ENCODE measurements at places on chromosomes 2 and 18.

GRCh38 chr2:46163804-46164528, 133.2 kb upstream of the EPAS1 start:
- DNase-seq, result peak; percentile 71

DNA sequence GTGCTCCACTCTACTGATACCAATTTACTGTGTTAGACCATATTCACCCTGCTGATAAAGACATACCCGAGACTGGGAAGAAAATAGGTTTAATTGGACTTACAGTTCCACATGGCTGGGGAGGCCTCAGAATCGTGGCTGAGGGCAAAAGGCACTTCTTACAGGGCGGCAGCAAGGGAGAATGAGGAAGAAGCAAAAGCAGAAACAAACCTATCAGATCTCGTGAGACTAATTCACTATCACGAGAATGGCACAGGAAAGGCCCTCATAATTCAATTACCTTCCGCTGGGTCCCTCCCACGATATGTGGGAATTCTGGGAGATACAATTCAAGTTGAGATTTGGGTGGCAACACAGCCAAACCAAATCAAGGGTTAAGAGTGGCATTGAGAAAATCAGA, 65.2 kb downstream of the LDLRAD4 start:
- no peak for DNase-seq

DNA sequence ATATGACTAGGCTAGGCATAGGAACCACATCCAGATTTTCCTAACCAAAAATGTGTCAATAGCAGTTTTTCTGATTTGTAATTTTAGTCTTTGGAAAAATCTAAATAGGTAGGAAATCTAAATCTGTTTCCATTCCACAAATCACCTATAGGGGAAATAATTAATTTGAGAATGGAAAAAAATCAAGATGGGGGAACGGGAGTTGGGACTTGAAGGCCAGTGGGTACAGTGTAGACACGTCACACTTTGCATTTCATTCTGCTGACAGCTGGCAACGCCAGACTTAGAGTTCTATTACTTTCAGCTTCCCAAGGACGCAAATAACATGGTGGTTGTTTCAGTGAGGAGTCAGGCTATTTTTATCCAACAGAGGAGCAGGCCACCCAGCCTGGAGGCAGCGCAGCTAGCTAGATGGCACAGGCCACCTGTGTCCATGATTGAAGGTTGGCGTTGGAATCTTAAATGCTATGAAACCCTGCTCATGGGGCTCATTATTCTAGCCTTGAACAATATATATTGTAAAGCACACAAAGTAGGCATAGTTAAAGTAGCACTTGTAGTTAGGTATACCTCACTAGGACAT, 23.4 kb downstream of the HNRNPA3 start:
- DNase-seq, result no peak

DNA sequence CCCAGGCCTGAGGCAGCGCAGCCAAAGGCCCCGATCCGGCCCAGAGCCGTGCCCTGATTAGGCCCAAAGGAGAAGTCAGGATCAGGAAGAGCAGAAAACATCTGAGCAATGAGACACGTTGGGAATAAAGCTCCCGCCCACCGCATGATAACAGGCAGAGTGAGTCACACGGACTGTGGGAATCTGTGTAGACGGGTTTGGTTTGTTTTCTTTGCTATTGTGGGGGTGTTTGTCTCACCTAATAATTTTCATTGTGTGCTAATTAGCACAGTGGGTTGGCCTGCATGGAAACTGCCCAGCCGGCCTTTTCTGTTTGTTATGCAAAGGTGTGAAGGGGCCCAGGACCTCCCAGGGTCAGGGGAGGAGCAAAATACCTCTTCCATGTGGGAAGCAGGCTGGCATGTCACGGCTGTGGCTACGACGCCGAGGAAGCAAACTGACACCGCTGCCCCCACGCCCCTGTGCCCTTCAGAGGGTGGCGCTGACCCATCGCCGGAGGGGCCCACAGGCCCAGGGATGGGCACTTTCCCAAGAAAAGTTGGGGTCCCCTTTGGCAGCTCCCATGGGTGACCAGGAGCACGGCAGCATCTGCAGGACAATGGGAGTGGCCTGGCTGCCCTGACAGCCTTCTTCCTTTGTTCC, 68.4 kb upstream of the CTDP1 start:
- DNase-seq, result peak; percentile 47

DNA sequence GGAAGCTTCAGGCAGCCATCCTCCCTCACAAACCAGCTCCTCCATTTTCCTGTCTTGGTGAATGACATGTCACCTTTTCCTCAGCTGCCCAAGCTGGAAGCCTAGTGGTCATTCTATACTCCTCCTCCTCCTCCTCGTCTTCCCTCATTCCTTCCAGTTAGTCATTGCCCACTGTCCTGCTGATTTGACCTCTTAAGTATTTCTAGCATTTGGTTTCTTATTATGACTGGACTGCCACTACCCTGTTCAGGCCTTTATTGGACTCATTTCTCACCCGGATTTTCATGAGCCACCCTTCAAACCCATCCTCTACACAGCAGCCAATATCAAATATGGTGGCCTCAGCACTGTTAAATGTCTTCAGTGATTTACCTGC, 21.9 kb upstream of the MGAT5 start:
- peak; percentile 31 for DNase-seq

DNA sequence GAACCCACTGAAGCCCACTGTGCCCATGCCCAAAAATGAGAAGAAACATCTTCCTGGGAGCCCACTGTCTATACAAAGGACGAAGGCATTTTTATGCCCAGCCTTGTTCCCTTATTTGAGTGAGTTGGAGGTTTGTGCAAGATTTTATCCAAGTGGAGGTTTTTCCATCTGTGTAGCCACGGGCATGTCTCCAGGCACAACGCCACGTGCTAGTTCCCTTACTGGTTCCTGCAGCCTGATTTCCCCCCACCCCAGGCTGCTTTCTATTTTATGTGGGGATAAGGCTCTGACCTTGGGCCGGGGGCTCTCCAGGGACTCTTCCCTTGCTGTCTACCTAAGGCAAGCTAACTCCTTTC, 22.2 kb upstream of the TXNL4A start:
- DNase-seq, result no peak

DNA sequence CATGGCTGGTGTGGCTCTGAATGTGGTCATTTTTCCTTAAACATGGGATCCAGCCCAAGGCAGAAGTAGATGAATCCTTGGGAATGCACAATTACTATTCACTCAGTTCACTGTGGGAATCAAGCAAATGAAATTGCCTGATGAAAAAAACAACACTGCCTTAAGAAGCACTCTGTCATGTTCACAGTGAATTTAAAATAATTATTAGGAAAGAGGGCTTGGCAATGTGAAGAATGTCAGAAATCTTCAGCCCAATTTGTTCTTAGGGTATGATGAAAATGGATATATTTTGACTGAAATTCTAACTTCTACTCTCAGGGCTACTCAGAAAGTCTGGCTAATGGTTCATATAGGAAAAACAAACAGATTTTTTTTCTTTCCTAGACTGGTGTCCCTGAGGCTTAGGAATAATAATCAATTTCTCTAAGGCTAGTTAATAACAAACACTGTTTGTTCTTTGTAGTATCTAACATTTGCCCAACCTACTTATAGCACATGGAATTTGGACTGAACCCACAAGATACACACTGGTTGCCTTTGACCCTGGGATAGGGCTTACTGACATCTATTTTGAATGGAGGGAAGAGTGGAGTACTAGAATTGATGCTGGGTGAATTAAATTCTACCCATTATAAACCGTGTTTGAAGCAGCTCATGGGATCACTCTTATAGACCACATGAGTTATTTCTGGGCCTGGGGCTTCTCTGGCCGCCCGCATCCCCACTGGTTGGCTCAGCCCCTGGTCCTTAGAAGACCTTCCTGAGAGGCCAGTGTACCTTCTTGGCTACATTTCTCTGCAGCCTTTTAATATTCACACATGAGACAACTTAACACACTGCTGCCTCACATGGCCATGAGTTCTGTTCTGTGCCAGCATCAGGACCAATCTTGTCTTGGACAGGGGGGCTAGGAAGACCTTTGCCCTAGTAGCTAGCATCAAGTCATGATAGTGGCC, 8.3 kb upstream of the MRPL33 start:
- no peak for DNase-seq

DNA sequence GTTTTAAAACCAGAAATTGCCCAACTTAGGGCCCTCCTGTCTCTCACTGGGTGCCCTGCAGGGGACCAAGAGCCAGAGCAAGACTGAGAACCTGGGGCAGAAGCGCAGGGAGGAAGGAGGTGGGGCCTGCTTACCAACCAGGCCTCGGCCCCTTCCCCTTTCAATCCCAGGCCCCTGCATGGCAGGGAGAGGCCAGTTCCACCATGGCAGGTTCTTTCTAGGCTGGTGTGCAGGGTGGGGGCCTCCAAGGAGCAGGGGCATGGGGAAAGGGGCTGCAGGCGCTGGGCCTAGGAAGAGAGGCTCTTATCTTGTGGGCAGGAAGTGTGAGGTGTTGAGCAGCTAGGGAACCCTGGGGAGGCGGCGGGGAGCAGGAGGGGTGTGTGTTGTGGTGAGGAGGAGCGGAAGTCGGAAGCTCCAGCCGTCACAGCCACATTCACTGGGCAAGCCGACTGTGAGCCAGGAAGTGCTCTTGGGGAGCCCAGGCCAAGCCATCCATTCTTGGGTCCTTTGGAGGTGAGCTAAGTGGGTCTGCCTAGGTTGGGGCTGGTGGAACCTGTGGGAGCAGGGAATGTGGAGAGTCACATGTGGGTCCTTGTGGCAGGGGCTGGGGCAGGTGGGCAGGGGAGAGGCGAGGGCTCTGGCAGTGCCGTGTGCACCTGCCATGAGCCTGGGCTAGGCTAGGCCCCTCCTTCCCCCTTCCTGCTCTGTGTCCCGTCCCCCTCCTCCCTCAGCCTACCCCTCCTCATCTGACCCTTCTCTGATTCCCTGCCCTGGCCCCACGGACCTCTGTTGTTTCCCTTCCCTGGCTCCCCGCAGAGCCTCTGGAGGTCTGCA, at the start of gene PSD4:
Gene PSD4, plus strand, starts transcription at position 430 of the 834 bp plus-strand sequence. CDS start 8,486 bp downstream, outside the sequence.
- DNase-seq, result no peak

- DNase-seq, result peak; percentile 79
Measured at GRCh38 chr2:110101280-110101844, 14.3 kb downstream of the MALL start.

DNA sequence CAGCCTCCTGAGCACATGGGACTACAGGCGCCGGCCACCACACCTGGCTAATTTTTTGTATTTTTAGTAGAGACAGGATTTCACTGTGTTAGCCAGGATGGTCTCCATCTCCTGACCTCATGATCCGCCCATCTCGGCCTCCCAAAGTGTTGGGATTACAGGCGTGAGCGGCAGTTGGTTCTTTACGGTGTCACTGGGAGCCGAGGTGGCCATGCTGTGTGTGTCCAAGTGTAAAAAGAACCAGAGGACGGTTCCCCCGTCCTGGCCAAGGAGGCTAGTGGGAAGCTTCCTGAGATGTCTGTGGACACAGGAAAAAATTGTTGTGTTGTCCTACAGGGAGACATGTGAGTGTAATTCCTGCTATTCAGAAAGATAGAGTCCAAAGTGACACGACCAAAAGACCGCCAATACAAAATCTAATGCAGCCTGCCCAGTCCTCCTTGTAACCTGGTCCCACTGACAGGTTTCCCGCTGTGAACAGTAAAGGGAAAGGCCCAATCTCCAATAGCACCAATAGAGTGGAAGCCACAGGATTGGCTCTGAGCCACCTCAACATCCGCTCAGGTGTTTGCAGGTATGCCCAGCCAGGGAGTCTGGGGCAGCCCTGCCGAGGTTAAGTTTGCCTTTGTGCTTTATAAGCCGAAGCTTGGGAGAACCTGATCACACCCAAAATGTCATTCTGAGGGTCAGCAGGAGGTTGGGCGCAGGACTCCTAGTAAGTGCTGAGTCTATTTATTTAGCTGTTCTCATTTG, 40.6 kb downstream of the NCK2 start:
- DNase-seq, result no peak

GRCh38 chr2:191910518-191910917, 63.6 kb upstream of the CAVIN2 start:
- DNase-seq, result peak; percentile 46

DNA sequence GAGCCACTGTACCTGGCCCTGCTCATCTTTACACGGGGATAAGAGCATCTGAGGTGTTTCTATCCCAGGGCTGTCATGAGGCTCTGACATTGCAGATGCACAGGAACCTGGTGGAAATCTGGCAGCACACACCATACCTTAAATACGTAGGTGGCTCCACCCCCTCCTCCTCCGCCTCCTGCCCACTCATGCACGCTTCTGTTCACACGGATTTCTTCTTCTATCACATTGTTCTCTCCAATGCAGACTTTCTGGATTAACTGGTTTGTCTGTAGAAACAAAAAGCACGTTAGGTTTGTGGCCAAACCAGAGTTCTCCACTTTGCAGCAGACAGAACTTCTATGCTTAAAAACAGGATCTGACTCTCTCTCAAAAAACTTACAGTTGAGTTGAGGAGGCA, 118.2 kb downstream of the CLIP4 start:
- no peak for DNase-seq

- no peak for DNase-seq
Measured at GRCh38 chr2:162317058-162317742, 1.3 kb downstream of the IFIH1 start.

DNA sequence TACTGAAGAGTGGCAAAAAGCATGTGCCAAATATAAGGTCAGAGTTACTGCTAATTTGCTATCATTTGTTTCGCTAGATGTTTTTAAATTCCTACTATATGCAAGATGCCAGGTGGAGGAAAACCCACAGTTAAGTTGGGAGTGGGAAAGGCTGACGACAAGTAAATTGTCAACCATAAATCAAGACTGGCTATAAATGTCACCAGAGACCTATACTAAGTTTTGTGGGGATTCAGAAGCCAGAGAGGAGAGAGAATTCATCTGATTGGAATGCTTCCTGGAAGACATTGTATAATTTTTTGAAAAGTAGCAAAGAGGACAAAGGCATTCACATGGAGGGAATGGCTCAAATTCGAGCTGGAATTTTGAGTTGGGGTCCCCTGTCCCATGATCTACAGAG, 64.3 kb downstream of the CFAP221 start:
- no peak for DNase-seq

- DNase-seq, result no peak
Measured at GRCh38 chr2:240953426-240954410, 44.7 kb upstream of the SNED1 start.

- DNase-seq, result no peak
Measured at GRCh38 chr2:85802354-85803103, 48.7 kb downstream of the ATOH8 start.

DNA sequence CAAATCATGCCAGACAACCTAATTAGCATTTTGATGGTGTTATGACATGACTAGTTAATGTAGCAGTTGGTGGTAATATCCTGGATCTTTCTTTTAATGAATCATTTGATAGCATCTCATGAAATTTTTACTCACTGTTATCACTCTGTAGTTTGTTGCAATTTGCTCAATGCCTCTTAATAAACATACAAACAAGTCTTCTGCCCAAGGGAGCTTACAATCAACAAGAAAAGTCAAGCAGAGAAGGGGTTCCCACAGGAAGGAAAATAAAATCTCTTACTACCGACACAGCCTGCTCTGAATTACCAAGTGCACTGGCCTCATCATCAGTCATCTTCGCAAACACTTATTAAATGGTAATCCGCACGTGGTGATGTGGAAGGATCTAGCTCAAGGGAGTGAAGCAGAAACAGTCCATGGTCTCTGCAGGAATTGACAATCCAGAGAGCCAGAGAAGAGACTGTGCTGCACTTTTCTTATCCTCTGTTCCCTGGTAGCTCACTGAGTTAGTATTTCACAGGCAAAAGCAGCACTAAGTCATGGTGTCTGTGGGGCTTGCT, 263.5 kb downstream of the EPHA4 start:
- DNase-seq, result no peak

GRCh38 chr2:38147333-38148121, 71.6 kb upstream of the CYP1B1 start:
- DNase-seq, result no peak
